Naive thymus-derived CD8-positive, alpha-beta T cell (primary cell): ENCODE measurements at places on chromosomes 3 and 15.

GRCh38 chr3:122183893-122184590 lies 574 bp downstream of the CASR start:
- peaks cover 3% of the 10 kb centered on the region for H3K36me3 ChIP-seq
- peaks cover 68% of the 10 kb centered on the region for H3K27me3 ChIP-seq
- no peak overlapping the region for H3K27ac ChIP-seq
- H3K4me3 ChIP-seq = peak overlapping the region; percentile 25

GRCh38 chr3:46731795-46732194 lies 14.1 kb upstream of the PRSS50 start:
- H3K36me3 ChIP-seq = no peaks in the 10 kb centered on the region
- peaks cover 8% of the 10 kb centered on the region for H3K27me3 ChIP-seq
- H3K4me3 ChIP-seq = no peak overlapping the region
- no peak overlapping the region for H3K27ac ChIP-seq

DNA sequence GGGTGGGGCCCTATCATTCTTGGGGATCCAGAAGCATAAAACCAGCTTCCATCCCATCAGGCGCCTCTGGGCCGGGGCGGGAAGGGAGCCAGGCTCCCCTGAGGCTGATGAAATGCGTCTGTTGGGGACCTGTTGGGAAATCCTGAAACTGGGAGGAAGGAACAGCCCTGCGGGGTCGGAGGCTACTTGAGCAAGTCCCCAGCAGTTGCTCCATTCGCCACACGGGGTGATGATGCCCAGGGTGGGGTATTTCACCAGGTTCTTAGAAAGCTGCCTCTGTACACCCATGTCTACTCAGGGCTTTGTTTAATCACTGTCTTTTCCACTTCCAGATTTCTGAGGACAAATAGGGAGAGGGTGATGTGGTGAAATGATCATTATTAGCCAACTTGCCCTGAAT lies 25.4 kb upstream of the TSEN2 start:
- H3K27me3 ChIP-seq = no peaks in the 10 kb centered on the region
- no peak for DNase-seq
- H3K27ac ChIP-seq = no peak overlapping the region
- H3K36me3 ChIP-seq = no peaks in the 10 kb centered on the region
- H3K4me1 ChIP-seq = peaks cover 9% of the 10 kb centered on the region

DNA sequence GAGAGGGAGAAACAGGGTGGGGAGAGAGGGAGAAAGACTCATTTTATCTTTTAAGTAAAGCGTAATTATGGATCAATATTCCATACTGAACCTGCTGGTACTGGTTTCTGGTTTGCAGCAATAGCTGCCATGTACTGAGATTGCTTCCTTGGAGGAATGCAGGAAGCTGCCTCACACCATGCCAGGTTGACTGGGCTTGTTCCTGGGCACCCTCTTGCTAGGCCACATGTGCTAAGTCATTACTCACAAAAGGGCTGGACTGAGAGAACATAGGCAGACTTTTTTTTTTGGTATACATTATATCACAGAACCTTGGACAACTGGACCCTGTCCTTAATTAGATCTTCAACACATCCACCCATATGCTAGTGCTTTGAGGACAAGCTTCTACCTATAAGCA lies 193.4 kb downstream of the ZNF621 start:
- no peaks in the 10 kb centered on the region for H3K36me3 ChIP-seq
- H3K4me3 ChIP-seq = no peak overlapping the region
- peaks cover 26% of the 10 kb centered on the region for H3K27me3 ChIP-seq
- no peak overlapping the region for H3K27ac ChIP-seq
- no peak for DNase-seq

DNA sequence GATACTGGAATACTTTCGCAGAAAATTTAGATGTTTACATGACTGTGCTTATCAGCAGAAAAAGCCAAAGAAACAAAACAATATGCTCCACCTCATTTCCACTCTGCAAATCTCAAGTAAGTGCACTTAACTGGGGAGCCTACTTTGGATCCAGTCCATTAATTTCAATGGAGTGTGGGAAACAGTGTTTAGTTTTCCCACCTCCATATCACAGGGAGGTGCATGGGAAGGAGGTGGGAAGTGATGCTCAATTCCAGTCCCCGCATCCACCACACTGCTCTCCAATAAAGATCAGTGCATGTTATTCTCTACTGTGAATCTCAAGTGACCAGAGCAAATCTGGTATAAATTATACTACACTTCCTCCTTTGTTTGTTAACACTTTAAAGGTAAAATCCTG lies 2.9 kb downstream of the NEDD4 start:
- H3K27me3 ChIP-seq = no peaks in the 10 kb centered on the region
- H3K36me3 ChIP-seq = no peaks in the 10 kb centered on the region

DNA sequence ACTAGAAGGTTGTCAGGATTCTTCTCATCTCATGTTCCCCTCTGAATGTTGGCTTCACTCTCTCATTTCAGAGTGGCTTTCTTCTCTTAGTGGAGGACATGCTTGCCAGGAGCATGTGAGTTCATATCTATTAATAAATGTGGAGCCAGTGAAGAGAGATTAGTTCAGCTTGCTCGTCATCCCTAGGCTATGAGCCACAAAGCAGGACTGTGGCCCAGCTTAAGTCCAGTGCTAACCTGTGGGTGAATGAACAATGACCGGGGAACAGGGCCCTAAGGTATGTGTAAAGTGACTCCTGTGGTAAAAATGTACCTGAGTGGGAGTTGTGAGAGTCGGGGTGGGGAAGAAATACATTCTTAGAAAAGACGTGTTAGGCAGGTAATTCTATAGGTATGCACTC lies 96.9 kb upstream of the TBL1XR1 start:
- no peak overlapping the region for H3K4me3 ChIP-seq
- H3K4me1 ChIP-seq = peaks cover 5% of the 10 kb centered on the region
- H3K36me3 ChIP-seq = no peaks in the 10 kb centered on the region
- no peaks in the 10 kb centered on the region for H3K27me3 ChIP-seq

- peak overlapping the region; percentile 92 for H3K27ac ChIP-seq
- H3K4me3 ChIP-seq = peak overlapping the region; percentile 98
- no peaks in the 10 kb centered on the region for H3K36me3 ChIP-seq
- peaks cover 51% of the 10 kb centered on the region for H3K4me1 ChIP-seq
- no peaks in the 10 kb centered on the region for H3K27me3 ChIP-seq
- no peak for DNase-seq
Measured at GRCh38 chr15:64842096-64842939, 603 bp downstream of the PLEKHO2 start.

GRCh38 chr15:68277131-68277602 lies 378 bp upstream of the FEM1B start:
- peak overlapping the region; percentile 98 for H3K27ac ChIP-seq
- H3K4me3 ChIP-seq = peak overlapping the region; percentile 96
- no peak for DNase-seq
- H3K4me1 ChIP-seq = peaks cover 35% of the 10 kb centered on the region
- H3K36me3 ChIP-seq = no peaks in the 10 kb centered on the region
- H3K27me3 ChIP-seq = no peaks in the 10 kb centered on the region

DNA sequence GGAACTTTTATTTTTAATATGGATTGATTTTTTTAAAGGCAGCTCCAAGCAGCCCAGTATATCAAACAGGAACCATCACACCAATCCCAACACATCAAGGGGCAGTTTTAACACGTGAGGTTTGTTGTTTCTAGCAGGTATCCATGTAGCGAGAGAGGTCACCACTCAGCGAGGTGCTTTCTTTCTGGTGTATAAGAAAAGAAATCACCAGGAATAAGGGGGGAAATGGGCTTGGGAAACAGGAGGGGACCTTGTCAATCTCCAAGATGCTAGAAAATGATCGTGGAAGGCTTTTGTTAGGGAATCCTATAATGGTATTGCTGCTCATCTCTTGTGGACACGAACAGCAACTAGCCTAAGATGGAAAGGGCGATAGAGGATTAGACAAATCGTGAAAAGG lies 402.9 kb upstream of the ATP11B start:
- H3K4me3 ChIP-seq = no peak overlapping the region
- H3K27me3 ChIP-seq = no peaks in the 10 kb centered on the region
- DNase-seq = no peak
- H3K4me1 ChIP-seq = no peaks in the 10 kb centered on the region
- H3K36me3 ChIP-seq = no peaks in the 10 kb centered on the region

DNA sequence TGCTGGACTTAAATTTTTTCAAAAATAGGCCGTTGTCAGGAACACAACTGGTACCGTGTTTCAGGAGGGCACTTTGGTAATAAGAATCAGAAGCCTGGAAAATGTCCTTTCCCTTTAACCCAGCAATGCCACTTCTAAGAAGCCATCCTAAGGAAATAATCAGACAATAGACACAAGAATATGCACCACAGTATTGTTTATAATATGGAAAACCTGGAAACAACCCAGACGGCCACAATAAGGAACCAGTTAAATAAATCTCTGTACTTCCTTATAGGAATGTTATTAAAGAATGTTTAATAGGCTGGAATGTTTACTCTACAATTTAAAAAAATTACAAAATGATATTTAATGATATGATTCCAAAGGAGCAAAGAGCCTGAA lies 30.4 kb upstream of the ATP1B3 start:
- H3K27me3 ChIP-seq = peaks cover 5% of the 10 kb centered on the region
- peaks cover 5% of the 10 kb centered on the region for H3K4me1 ChIP-seq
- H3K4me3 ChIP-seq = no peak overlapping the region
- no peak overlapping the region for H3K27ac ChIP-seq
- DNase-seq = no peak
- H3K36me3 ChIP-seq = no peaks in the 10 kb centered on the region

DNA sequence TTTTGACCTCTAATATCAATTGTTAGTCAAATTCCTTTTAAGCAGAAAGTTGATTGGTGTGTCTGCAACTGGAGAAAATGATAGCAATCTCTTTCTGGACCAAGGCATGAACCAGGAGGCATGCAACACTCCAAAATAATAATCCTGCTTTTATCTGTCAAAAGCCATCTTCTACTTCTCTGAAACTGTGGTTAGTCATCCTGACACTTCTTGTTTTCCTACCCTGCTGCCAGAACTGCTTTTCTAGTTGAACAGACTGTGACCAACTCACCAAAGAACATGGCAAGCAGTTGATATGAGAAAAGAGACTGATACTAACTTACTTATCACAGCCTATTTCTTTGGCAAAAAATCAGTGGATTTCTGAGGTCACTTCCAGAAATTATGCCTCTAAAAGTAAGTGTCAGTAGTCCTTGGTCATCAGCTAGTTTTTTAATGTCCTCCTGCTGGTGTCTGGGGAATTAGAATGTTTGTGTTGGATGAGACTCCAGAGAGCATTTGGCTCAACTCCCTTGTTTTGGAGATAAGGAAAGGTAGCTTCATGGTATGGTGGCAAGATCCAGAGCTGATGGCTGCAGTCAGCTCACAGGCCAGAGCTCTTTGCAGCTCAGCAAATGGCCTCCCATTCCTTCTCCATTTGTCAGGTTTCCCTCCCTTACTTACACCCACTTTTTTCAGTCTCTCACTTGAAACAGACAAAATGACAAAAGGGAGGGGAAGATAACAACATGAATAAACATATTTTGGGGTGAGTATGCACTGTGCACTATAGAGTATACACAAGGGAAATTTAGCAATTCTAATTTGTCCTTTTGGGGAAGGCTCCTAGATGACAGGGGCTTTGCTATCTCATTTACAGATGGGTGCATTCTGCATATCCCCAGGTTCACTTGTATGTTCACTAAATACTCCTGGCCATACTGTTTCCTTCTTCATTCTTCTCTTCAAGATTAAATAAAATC lies 7.0 kb downstream of the CRYGS start:
- H3K27ac ChIP-seq = no peak overlapping the region
- H3K36me3 ChIP-seq = no peaks in the 10 kb centered on the region
- H3K27me3 ChIP-seq = no peaks in the 10 kb centered on the region
- H3K4me3 ChIP-seq = no peak overlapping the region
- H3K4me1 ChIP-seq = peaks cover 26% of the 10 kb centered on the region

GRCh38 chr3:134978658-134979057 lies 183.6 kb downstream of the EPHB1 start:
- no peak overlapping the region for H3K4me3 ChIP-seq
- no peaks in the 10 kb centered on the region for H3K4me1 ChIP-seq
- no peaks in the 10 kb centered on the region for H3K27me3 ChIP-seq
- H3K27ac ChIP-seq = no peak overlapping the region
- no peaks in the 10 kb centered on the region for H3K36me3 ChIP-seq

DNA sequence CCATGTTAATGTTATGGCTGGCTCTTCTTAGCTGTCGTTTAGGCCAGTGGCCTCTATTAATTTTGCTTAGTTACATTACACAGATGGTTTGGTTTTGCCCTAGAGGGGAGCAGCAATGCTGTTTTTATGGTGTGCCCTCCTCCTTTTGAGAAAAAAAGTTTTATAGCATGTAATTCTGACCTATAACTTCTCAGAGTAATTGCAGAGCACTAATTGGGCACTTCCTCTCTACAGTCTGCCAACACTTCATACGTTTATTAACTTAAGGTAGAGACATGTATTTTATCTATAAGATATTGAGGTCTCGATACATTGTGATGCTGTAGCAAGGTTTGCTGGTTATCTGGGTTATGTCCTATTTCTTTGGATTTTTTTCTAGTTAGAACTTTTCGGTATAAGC lies 12.2 kb downstream of the SLC25A26 start:
- peaks cover 54% of the 10 kb centered on the region for H3K36me3 ChIP-seq
- no peak overlapping the region for H3K4me3 ChIP-seq
- H3K27ac ChIP-seq = peak overlapping the region; percentile 15
- H3K4me1 ChIP-seq = peaks cover 24% of the 10 kb centered on the region
- no peak for DNase-seq

- H3K36me3 ChIP-seq = peaks cover 2% of the 10 kb centered on the region
- no peaks in the 10 kb centered on the region for H3K27me3 ChIP-seq
- no peaks in the 10 kb centered on the region for H3K4me1 ChIP-seq
- H3K27ac ChIP-seq = no peak overlapping the region
Measured at GRCh38 chr3:17581421-17582080, 160.9 kb downstream of the TBC1D5 start.

- H3K27ac ChIP-seq = no peak overlapping the region
- no peaks in the 10 kb centered on the region for H3K27me3 ChIP-seq
- H3K36me3 ChIP-seq = no peaks in the 10 kb centered on the region
- H3K4me3 ChIP-seq = no peak overlapping the region
Measured at GRCh38 chr3:173730391-173730790, 332.8 kb downstream of the NLGN1 start.

DNA sequence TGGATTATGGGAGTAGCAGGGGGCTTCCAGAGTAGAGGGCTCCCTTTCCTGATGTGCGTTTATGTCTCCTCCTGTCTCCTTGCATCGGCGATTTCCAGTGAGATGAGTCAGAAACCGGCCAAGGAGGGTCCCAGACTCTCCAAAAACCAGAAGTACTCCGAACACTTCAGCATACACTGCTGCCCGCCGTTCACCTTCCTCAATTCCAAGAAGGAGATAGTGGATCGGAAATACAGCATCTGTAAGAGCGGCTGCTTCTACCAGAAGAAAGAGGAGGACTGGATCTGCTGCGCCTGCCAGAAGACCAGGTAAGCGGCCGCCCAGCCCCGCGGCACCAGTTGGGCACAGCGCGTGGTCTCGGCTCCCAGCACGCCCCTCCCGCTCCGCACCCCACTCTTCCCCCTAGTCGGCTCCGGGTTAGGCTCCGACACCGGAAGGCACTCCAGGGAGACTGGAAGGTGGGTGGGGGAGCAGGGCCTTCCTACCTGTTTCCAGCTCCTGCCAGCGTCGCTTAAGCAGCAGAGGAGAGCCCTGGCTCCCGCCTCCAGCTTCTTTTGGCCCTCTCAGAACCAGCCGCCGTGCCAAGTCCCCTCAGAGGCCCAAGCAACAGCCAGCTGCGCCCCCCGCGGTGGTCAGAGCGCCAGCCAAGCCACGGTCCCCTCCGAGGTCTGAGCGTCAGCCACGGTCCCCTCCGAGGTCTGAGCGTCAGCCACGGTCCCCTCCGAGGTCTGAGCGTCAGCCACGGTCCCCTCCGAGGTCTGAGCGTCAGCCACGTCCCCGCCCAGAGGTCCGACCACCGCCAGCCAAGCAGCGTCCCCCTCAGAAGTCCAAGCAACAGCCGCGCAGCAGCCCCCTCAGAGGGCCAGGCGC lies 34.7 kb downstream of the MOBP start:
- no peak overlapping the region for H3K27ac ChIP-seq
- DNase-seq = no peak
- H3K4me3 ChIP-seq = no peak overlapping the region

- H3K4me3 ChIP-seq = no peak overlapping the region
- DNase-seq = peak; percentile 6
- H3K27ac ChIP-seq = no peak overlapping the region
- no peaks in the 10 kb centered on the region for H3K36me3 ChIP-seq
- H3K27me3 ChIP-seq = peaks cover 4% of the 10 kb centered on the region
- no peaks in the 10 kb centered on the region for H3K4me1 ChIP-seq
Measured at GRCh38 chr3:14318646-14319045, 83.8 kb upstream of the SLC6A6 start.
